ENCODE measurements at places on chromosomes 3 and 15. TPM values are rescaled to one million over a fixed set of nuclear protein-coding genes. Genes with fewer than 3 reads are reported as not detected.

The SLC24A1 gene
- 5.5 TPM for total RNA-seq

The CIP2A gene
- 5.3 TPM for total RNA-seq

The THUMPD3 gene
- 46.0 TPM for total RNA-seq

The PRKAR2A gene
- total RNA-seq: 117 TPM

The ADAMTS9 gene
- total RNA-seq: 4.4 TPM

The CCR5 gene
- 1.9 TPM for total RNA-seq

The SMAD3 gene
- total RNA-seq: 62.1 TPM

The ARNT2 gene
- 2.7 TPM for total RNA-seq

The SQOR gene
- 308 TPM for total RNA-seq

The LIPH gene
- 104 TPM for total RNA-seq

The EBLN2 gene
- 4.0 TPM for total RNA-seq

The MAP1A gene
- total RNA-seq: 1.9 TPM

The GRK7 gene
- total RNA-seq: not detected

The MST1R gene
- total RNA-seq: 173 TPM

The XIRP1 gene
- total RNA-seq: not detected

The ABI3BP gene
- total RNA-seq: 34.6 TPM

The ZNF860 gene
- total RNA-seq: 1.5 TPM

The FBXL2 gene
- total RNA-seq: 1.1 TPM

The PLA2G4E gene
- not detected for total RNA-seq

The CDC25A gene
- total RNA-seq: 5.3 TPM

The SERINC4 gene
- total RNA-seq: 0.21 TPM

The ADAMTS17 gene
- total RNA-seq: 8.3 TPM

The CADPS gene
- 6.1 TPM for total RNA-seq

The WDR93 gene
- not detected for total RNA-seq

The OR5K2 gene
- not detected for total RNA-seq

The TGFBR2 gene
- total RNA-seq: 32.4 TPM

The DUOXA2 gene
- 30.2 TPM for total RNA-seq

The CCR9 gene
- total RNA-seq: not detected

The PIF1 gene
- total RNA-seq: 20.7 TPM

The PIK3CB gene
- total RNA-seq: 43.4 TPM

The SNX22 gene
- total RNA-seq: 0.15 TPM

The CYP1A1 gene
- not detected for total RNA-seq

The CACNA2D3 gene
- 0.98 TPM for total RNA-seq

The PP2D1 gene
- total RNA-seq: not detected

The IL12A gene
- total RNA-seq: 0.25 TPM

The CYP8B1 gene
- not detected for total RNA-seq

The ADAMTS7 gene
- total RNA-seq: 1.8 TPM

The PRR20G gene
- total RNA-seq: not detected

The SOX14 gene
- total RNA-seq: not detected

The NRROS gene
- total RNA-seq: 2.2 TPM

The KLHL40 gene
- not detected for total RNA-seq

The ACAD11 gene
- 7.2 TPM for total RNA-seq

The SLC9C1 gene
- total RNA-seq: 0.15 TPM

The USP13 gene
- total RNA-seq: 6.6 TPM

The NUP210 gene
- total RNA-seq: 23.8 TPM

The UNC13C gene
- 0.13 TPM for total RNA-seq

The VIPR1 gene
- 98.0 TPM for total RNA-seq

The FAM174B gene
- total RNA-seq: 25.7 TPM

The EIF5A2 gene
- total RNA-seq: 6.1 TPM

The RHOV gene
- total RNA-seq: 18.6 TPM

The DGKG gene
- 0.64 TPM for total RNA-seq

The LMAN1L gene
- not detected for total RNA-seq

The AQR gene
- total RNA-seq: 26.5 TPM

The ZNF620 gene
- 4.0 TPM for total RNA-seq
